Stomach (tissue), 19 donors: ENCODE measurements at places on chromosomes 3 and 15. TPM values are rescaled to one million over a fixed set of nuclear protein-coding genes. Genes with fewer than 3 reads are reported as not detected.

Gene CCDC54
- total RNA-seq = not detected

Gene WDR93
- not detected for total RNA-seq

Gene TMIE
- not detected for total RNA-seq

Gene A4GNT
- total RNA-seq = 18.9 TPM

Gene PLS1
- 27.1 TPM for total RNA-seq

Gene APOD
- 223 TPM for total RNA-seq

Gene SAMMSON
- 2.6 TPM for total RNA-seq

DNA sequence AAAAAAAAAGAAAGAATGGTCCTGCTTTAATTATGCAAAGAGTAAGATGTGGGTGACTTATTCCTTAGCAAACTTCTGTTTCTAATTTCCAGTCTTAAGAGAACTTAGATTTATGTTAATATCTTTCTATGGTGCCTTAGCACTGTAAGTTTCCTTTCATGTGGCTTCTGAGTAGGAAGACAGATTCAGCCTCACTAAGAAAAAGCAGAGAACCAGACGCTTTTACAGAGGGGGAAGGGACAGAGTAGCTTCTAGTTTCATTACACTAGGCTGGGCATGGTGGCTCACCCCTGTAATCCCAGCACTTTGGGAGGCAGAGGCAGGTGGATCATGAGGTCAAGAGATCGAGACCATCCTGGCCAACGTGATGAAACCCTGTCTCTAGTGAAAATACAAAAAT lies 95.0 kb downstream of the DHX30 start:
- no peak overlapping the region for H3K27ac ChIP-seq
- H3K27me3 ChIP-seq = no peaks in the 10 kb centered on the region
- no peak overlapping the region for H3K4me3 ChIP-seq

- no peak overlapping the region for H3K27ac ChIP-seq
- no peaks in the 10 kb centered on the region for H3K36me3 ChIP-seq
- no peak overlapping the region for H3K4me3 ChIP-seq
- no peaks in the 10 kb centered on the region for H3K27me3 ChIP-seq
These were observed 341.7 kb upstream of the PROK2 start for GRCh38 chr3:72126441-72127223.

GRCh38 chr3:182585532-182586150 lies 207.7 kb upstream of the ATP11B start:
- H3K4me3 ChIP-seq = no peak overlapping the region
- no peak overlapping the region for H3K27ac ChIP-seq
- H3K36me3 ChIP-seq = no peaks in the 10 kb centered on the region

GRCh38 chr3:67388738-67389137 lies 265.7 kb downstream of the SUCLG2 start:
- no peak for DNase-seq
- no peaks in the 10 kb centered on the region for H3K27me3 ChIP-seq
- no peak overlapping the region for H3K27ac ChIP-seq
- no peak overlapping the region for H3K4me3 ChIP-seq

GRCh38 chr3:50617096-50617791 lies at the start of gene MAPKAPK3:
Gene MAPKAPK3, plus strand, starts transcription at chr3:50617151. Its CDS starts 415 bp downstream, at chr3:50617566.
- no peaks in the 10 kb centered on the region for H3K27me3 ChIP-seq
- peak within 1 kb of the TSS; percentile 97 for H3K27ac ChIP-seq
- DNase-seq = peak; percentile 85
- peak within 1 kb of the TSS; percentile 95 for H3K4me3 ChIP-seq
- peaks cover 38% of the 10 kb centered on the region for H3K4me1 ChIP-seq

DNA sequence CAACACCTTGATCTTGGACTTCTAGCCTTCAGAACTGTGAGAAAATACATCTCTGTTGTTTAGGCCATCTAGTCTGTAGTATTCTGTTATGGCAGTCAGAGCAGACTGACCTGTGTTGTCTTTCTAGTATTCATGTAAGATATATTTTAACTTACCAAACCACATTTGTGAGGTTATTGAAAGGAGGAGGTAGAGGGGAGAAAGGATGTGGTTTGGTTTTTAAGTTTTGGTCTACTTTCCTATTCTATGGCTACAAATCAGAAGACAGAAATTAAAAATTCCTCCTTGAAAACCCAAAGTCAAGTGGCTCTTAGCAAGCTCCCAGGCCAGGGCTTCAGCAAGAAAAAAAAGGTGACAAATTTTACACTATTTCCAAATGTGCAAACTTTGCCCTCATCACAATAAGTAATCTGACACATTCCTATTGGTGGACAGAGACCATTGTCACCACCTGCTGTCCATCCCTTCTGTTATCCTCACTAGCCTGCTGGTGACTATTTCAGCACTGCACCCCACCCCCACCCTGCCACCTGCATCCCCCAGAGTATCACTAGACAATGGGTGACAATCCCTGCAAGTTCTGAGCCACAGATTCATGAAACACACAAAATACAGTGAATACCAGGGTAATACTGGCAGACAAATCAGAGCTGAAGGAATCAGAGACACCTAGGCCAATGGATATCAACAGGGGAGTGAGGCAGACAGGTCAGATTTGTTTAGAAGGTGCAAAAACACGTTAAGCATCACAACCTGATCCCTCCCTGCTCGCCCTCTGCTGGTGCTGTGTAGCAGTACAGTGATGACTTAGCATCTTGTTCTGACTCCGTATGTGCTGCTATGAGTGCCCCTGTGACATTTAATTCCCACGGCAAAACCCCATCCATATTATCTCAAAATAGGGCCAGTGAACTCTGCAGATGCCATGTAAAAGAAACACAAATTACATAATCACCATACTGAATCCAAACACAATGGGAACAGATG lies 79.0 kb upstream of the DCLK3 start:
- no peak overlapping the region for H3K27ac ChIP-seq
- H3K4me1 ChIP-seq = no peaks in the 10 kb centered on the region
- no peak for DNase-seq

DNA sequence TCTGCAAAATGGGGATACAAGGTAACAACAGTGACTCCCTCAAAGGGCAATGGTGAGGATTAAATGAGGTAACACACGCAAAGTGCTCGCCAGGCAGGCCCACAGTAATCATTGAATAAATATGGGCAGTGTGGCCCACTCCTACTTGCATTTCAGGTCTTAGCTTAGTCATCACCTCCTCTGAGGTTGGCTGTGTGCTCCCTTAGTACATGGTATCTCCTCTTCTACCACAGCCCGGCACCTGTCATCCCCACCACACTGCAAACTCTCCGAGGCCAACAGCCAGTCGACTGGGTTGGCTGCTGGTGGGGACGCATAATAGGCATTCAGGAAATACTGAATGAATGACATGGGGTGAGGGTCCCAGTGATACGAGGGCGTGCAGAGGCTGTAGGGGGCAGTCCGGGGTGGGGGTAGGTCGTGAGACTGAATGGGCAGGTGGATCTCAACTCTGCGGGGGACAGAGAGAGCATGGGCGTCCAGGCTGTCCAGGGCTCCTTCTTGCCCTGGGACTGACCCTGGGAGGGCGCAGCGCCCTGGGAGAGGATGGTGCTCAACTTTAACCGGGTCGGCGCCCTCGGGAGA lies 375 bp upstream of the MYZAP start:
- H3K4me1 ChIP-seq = peaks cover 34% of the 10 kb centered on the region
- no peaks in the 10 kb centered on the region for H3K36me3 ChIP-seq
- H3K4me3 ChIP-seq = peak overlapping the region; percentile 66
- DNase-seq = peak; percentile 68
- peak overlapping the region; percentile 91 for H3K27ac ChIP-seq
- peaks cover 20% of the 10 kb centered on the region for H3K27me3 ChIP-seq

DNA sequence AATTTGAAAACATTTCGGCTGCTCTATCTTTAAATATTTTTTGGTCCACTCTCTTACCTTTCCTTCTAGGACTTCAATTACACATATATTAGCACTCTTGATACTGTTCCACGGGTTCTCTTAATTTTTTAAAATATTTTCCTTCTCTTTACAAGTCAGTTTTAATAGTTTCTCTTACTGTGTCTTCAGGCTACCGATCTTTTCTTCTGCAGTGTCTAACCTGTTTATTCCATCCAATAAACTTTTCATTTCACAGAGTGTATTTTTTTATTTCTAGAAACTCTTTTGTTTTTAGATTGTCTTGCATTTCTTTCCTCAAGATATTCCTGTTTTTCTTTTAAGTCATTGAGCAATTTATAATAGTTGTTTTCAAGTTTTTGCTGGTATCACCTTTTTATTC lies 27.7 kb downstream of the TCF12 start:
- no peaks in the 10 kb centered on the region for H3K36me3 ChIP-seq
- DNase-seq = no peak
- H3K4me1 ChIP-seq = peaks cover 59% of the 10 kb centered on the region
- no peak overlapping the region for H3K27ac ChIP-seq
- no peaks in the 10 kb centered on the region for H3K27me3 ChIP-seq

DNA sequence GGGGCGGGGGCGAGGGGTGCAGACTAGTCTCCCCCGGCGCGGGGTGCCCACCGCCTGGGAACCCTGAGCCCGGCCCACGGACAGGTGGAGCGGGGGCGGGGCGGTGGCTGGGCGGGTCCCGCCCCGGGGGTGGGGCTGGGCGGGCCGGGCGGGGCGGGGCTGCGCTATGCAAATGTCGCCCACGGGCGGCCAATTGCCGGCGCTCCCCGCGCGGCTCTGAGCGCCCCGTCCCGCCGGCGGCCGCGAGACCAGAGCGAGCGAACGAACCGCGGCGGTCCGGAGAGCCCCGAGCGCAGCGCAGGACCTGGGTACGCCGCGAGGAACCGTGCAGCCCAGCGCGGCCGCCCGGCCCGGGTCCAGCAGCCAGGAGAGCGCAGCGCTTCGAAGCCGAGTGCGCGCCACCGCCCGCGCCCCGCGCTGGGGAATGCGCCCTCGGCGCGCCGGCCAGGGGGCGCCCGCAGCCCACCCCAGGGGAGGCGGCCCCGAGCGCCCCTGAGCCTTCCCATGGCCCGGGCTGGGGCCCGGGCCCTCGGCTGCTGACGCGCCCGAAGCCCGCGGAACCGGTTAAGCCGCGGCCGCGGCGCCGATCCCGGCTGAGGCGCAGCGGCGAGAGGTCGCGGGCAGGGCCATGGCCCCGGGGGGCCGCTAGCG lies at the start of gene SEMA3F:
TSS of gene SEMA3F (plus strand) at position 485 of the 651 bp plus-strand sequence. CDS start 4,299 bp downstream, outside the sequence.
- H3K4me1 ChIP-seq = peaks cover 75% of the 10 kb centered on the region
- H3K36me3 ChIP-seq = no peaks in the 10 kb centered on the region
- H3K27me3 ChIP-seq = peaks cover 39% of the 10 kb centered on the region
- DNase-seq = peak; percentile 83

GRCh38 chr3:131711114-131711768 lies 208.5 kb upstream of the MRPL3 start:
- no peaks in the 10 kb centered on the region for H3K4me1 ChIP-seq
- no peak overlapping the region for H3K27ac ChIP-seq
- H3K36me3 ChIP-seq = no peaks in the 10 kb centered on the region
- peak; percentile 12 for DNase-seq
- no peak overlapping the region for H3K4me3 ChIP-seq
- no peaks in the 10 kb centered on the region for H3K27me3 ChIP-seq

DNA sequence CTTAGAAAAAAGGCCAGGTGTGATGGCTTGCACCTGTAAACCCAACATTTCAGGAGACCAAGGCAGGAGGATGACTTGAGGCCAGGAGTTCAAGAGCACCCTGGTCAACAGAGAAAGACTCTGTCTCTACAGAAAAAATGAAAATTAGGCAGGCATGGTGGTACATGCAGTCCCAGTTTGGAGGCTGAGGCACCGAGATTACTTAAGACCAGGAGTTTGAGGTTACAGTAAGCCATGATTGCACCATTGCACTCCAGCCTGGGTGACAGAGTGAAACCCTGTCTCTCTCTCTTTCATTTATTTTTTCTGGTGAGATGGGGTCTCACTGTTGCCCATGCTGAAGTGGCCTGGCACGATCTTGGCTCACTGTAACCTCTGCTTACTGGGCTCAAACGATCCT lies 24.7 kb downstream of the IP6K1 start:
- DNase-seq = no peak
- H3K36me3 ChIP-seq = peaks cover 16% of the 10 kb centered on the region
- no peaks in the 10 kb centered on the region for H3K27me3 ChIP-seq
- H3K4me1 ChIP-seq = peaks cover 29% of the 10 kb centered on the region

DNA sequence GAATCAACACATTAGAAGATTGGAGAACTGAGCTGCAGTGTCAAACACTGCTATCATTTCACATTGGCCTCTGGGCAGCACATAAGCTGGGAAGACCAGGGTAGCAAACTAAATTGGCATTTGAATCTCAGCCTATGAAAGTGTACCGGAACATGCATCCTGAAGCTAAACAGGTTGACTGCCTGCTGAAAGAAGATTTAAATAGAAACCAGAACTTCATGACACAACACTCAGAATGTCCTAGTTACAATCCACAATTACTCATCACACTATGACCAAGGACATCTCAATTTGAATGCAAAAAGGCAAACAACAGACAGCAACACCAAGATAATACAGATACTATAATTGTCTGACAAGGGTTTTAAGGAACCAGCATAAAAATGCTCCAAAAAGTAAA lies 26.2 kb downstream of the TM2D3 start:
- H3K27ac ChIP-seq = no peak overlapping the region
- H3K36me3 ChIP-seq = no peaks in the 10 kb centered on the region
- no peak overlapping the region for H3K4me3 ChIP-seq
- H3K4me1 ChIP-seq = no peaks in the 10 kb centered on the region

DNA sequence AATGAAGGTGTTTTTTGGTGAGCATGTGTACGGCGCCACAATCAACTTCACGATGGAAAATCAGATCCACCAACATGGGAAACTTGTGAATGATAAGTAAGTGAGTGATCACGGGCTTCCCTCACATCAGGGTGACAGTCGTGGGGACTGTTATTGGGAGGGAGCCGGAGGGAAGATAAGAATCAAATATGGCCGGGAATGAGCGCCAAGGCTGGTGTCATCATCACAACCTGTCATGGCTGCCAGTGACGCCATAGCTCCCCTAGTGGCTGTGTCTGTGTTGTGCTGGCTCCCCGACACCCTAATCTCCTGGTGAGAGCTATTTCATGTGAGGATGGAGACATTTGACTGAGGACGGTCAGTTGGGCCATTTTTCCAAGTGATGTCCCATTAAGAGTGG lies 168.5 kb downstream of the SV2B start:
- no peaks in the 10 kb centered on the region for H3K36me3 ChIP-seq
- DNase-seq = no peak
- H3K27me3 ChIP-seq = peaks cover 12% of the 10 kb centered on the region
- H3K4me1 ChIP-seq = peaks cover 17% of the 10 kb centered on the region
- no peak overlapping the region for H3K27ac ChIP-seq
- no peak overlapping the region for H3K4me3 ChIP-seq

DNA sequence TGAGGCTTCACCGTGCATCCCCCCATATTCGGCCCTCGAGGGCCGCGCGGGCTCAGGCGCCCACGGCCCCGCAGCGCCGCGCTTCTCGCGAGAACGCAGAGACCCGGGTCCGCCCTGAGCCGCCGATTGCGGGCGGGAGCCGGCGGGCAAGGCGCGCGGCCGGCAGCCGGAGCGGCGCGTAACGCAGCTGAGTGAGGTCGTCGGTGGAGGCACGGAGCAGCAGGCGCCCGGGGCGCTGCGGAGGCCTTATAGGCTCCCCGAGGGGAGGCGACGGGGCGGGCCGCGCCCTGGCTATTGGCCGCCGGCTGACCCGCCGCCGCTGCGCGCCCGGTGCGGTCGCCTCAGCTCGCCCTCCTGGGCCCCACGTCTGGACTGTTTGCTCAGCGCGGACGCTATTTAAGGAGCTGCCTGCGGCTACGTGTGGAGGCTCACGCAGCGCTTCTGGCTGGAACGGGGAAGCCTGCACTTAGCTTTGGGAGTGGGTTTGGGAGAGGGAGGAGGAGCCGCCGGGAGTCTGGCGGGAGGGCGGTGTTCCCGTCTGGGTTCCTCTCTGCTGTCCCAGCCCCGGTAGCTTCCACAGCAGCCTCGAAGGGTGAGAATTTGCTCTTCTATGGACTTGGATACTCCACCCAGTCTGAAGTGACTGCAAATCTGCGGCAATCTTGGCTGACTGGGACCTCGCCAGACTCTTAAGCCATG lies at the start of gene PLOD2:
TSS of gene PLOD2 (minus strand) at position 221 of the 699 bp plus-strand sequence. CDS start at position 26, 195 bp downstream.
- peak within 1 kb of the TSS; percentile 95 for H3K27ac ChIP-seq
- peak; percentile 95 for DNase-seq
- no peaks in the 10 kb centered on the region for H3K27me3 ChIP-seq
- H3K4me1 ChIP-seq = peaks cover 79% of the 10 kb centered on the region
- peak within 1 kb of the TSS; percentile 79 for H3K4me3 ChIP-seq
